ENCODE measurements at places on chromosomes 3 and 15.

GRCh38 chr3:179837374-179837773 is 184.5 kb downstream of the USP13 start:
- no peak for DNase-seq

GRCh38 chr15:88651971-88652370 is 13.2 kb downstream of the ISG20 start:
- DNase-seq: no peak

- DNase-seq: no peak
These were observed 12.1 kb upstream of the FBLN2 start for GRCh38 chr3:13536832-13537231.

DNA sequence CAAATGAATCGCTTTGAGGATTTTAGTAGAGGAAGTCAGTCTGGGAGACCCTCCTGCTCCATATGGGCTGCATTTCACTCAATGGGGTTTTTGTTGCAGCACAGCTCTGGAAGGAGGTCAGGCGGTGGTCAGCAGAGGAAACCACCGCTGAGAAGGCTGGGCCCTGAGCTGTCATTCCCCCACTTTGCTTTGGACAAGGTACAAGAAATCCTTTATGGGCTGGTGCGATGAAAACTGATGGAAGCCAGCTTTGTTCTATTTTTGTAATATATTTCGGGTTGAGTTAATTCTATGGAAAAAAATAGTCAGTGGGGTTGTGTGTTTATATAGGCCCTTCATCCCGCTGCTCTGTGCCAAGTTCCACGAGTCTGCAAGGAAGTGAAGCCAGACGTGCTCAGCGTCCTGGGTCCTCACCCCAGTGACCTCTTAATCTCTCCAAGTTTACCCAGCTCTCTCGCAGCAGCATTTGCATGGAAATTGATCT is 157.1 kb upstream of the TMC3 start:
- DNase-seq: no peak

DNA sequence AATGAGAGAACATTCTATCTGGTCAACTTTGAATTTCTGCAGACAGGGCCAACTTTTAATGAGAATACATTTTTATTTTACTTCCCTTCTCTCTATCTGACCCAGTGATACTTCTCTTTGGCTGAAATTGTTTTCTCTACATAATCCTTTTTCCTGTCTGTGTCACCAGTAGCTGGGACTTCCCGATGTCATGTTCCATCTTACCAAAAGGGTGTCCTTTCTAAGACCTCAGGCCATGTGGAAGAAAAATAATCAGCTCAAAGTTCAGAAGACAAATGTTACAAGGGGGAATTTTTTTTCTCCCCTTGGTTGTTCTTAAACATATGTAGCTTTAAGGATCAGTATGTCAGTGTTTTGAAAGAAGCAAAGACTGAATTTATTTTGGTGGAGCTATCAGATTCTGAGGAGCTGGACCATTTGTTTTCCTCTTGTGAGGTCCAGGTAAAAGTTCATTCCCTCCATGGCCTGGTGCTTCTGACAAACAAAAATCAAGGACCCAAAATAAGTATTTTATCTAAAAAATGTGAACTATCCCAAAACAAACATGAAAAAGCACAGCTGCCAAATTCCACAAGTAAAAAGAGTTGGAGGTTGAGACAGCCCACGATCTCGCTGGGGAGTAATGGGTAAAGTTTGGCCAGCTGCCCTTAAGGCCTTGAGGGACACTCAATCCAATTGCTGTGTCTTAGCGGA is 859.4 kb upstream of the NR2F2 start:
- no peak for DNase-seq

DNA sequence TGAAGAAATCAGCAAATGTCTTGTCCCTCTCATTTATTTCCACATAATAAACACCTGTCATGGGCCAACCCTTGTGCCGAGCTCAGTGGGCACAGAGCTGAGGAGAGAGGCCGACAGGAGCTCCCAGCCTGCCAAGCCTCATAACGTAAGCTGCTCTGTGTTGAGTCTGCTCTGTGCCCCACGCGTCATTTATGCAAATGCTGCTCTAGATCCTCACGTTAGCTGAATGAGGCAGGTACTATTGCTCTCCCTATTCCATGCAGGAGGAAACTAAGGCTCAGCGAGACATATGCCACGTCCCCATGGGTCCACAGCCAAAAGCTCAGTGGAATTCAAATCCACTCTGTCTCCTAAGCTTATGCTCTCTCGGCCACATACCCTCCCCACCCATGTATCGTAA is 41.5 kb downstream of the EFCAB12 start:
- DNase-seq: no peak

DNA sequence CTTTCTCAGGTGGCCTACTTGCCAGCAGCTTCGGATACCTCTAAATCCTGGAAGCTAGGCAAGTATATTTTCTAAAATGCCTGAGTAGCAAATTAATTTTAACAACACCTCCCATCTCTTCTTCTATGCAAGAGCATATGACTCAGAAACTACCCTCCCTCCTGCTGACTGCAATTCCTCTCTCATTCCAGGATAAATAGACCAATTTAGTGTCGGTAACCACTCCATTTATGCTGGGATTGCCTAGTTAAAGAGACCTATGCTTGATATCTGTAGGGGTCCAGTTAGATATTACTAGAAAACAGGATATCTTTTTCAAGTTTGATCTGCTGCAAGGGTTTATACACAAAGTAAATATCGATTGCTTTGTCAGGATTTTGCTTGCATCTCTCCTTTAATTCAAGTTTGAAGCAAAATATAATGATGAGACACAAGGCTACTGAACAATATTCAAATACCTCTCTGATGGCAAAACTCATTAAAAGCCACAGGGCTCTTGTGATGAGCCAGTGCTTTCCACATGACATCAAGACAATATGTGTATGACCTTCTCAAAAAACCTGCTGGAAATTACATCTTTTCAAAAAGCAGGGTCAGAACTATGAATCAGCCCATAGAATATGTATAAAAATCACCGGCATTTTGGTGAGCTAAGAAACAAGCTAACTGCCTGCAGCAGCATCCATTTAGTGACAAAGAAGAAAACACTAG is 491.6 kb upstream of the NECTIN3 start:
- no peak for DNase-seq

DNA sequence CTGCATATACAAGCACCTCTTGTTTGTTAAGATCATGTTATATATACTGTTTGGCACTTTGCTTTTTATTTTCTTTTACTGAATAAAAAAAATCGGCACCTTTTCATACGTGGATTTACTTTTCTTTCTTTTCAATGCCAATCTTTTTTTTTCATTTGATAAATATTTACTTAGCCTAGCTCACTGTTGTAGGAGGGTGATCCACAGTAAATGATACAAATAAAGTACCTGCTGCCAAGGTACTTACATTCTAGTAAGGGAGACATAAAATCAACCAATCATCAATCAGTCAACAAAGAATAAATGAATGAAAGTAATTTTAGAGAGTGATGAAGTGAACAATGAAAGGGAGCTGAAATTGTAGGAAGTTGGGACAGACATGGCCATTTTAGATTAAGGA is 18.3 kb downstream of the GNB5 start:
- no peak for DNase-seq

- no peak for DNase-seq
These were observed 47.0 kb downstream of the MTHFS start for GRCh38 chr15:79849789-79850188.

GRCh38 chr15:98966091-98966787 is 41.4 kb downstream of the PGPEP1L start:
- DNase-seq: no peak

DNA sequence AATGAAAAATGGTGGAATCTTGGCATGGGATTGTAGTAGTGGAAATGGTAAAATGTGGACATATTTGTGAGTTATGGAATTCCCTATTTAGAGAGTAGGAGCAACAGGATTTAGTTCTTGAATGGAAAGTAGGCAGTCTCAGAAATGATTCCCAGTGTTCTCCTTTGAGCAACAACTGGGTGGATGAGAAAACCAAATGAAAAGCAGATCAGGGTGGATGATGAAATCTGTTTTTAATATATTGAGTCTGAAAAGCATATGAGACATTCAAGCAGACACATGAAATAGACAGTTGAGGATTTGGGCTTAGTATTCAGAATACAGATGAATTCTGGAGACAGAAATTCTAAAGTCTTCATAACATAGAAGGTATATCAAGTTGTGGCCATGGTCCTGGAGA is 451.3 kb downstream of the LPP start:
- no peak for DNase-seq

DNA sequence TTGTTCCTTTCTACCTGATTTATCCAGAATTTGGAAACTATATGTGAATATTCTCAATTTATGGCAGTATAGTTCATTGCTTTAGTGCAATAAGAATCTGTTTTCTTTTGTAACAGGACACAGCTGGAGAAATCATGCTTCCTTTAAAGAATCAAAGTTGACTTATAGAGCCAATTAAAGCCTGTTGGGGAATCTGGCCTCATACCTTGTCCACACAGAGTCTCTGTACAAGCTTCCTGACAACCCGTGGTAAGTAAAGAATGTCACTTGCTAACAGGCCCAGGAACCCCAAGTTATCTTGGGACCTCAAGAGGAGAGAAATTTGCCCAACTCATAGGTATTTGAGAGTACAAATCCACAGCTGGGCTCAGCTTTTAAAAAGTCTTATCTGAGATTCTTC is 10.2 kb downstream of the ZNF445 start:
- DNase-seq: no peak

DNA sequence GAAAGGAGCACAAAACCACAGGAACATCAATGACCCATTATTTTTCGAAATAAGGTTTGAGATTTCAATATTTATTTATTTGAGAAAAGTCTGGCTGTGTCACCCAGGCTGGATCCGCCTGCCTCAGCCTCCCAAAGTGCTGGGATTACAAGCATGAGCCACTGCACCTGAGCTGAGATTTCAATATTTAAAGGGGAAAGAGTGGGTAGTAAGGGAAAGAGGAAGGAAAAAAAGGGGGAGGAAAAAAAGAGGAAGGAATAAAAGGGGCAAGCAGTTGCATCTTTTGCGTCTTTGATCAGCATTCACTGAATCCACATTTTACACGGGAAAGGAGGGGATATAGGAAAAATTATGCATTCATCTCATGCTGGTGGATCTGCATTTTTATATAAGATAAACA is 47.4 kb downstream of the ERICH6 start:
- DNase-seq: no peak

DNA sequence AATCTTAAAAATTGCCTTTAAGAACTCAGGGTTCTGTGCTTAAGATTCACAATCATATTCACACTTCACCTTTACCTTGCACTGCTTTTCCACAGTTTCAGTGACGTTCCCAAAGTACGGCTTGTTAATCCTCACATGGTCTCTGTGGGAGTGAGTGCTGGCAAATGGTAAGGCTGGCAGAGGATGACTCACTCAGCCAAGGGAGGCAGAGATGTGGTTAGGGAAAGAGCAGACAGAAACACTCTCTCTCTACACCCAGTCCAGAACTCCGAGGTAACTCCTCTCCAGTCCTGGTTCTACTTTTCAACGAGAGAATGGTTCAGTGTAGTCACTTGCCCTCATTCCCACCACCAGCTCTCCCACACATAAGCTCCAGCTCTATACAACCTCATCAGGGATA is 33.1 kb downstream of the RASGRP1 start:
- no peak for DNase-seq

DNA sequence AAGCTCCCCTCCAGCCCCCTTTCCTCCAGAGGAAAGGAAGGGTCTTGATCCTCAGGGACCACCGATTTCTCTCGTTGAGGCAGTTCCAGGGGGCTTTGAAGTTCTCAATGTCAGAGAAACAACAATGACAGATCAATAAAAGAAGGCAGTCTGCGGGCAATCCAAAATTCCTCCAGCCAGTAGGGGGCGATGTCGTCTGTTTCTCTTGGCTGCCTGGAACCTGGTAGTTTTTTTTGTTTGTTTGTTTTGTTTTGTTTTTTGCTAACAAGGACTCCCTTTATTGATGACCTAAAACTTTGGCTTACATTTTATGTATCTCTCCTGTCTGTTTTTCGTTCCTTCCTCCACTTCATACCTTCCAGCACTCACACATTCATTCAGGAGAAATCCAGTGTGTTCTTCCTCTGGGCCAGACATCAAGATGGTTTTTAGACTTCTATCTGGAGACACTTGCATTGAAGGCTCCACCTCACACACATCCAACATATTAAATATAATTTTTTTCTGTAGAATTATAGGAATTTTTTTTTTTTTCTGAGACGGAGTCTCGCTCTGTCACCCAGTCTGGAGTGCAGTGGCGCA is 276.6 kb downstream of the RPLP1 start:
- DNase-seq: peak; percentile 57

DNA sequence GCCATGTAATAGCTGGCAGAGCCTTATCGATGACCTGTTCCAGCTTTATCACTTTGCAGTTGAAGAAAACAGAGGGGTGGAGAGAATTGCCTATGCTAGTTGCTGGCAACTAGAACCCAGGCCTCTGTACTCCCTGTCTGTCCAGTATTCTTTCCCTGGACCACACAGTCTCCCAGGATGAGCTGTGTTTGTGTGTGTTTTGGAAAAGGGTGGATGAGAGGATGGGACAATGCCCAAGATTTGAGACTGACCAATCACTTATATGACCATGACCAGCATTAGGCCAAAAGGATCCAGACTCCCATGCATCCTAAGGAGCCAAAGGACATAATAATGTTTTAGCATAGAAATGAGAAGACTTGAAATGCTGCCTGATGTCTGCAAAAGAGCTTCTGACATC is 102.6 kb downstream of the CD200R1L start:
- no peak for DNase-seq

GRCh38 chr3:194001728-194002459 is 134.1 kb upstream of the HES1 start:
- no peak for DNase-seq

GRCh38 chr15:79282371-79283251 is at the start of gene ANKRD34C:
Gene ANKRD34C (plus strand): TSS chr15:79282722. CDS start chr15:79293285, 10,563 bp downstream.
- DNase-seq: no peak

DNA sequence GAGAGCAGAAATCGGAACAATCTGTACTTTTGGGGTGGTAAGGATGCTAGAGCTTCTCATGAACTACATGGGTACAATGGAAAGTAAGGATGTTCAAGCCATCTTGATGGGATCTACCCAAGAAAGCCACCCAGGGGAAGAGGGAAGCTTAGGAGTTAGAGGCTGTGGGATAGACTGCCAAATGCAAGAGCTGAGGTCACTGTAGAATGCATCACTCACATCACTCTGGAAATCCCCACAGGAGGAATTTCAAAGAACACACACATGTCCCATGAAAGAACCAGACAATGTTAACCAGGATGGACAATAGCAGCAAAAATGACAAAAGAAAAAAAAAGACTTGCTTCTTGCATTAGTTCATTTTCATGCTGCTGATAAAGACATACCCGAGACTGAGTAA is 32.8 kb upstream of the UBE2E2 start:
- no peak for DNase-seq

- DNase-seq: no peak
These were observed 996 bp downstream of the HCN4 start for GRCh38 chr15:73367624-73368300.

DNA sequence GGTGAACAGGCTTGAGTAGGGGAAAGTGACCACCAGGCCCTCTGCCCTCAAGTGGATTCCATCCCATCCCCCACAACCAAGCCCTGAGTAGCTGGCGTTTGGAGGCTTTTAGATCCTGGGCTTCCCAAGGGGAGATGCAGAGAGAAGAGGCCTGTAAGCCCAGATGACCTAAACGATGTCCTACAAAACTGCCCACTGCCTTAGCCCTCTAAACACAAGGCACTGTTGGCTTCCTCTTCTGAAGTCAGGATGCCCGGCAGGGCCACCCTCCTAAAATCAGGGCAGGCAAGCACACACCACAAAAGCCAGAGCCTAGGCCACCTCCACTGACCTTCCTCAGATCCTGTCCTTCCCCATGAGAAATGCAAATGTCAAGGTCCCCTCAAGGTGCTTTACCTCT is 68.6 kb downstream of the ADCY5 start:
- DNase-seq: no peak
